ENCODE measurements at places on chromosomes 16 and 17. TPM values are rescaled to one million over a fixed set of nuclear protein-coding genes. Genes with fewer than 3 reads are reported as not detected.

Gene NOG
- total RNA-seq, result 2.3 TPM

Gene OTOP3
- total RNA-seq, result not detected

Gene ZNF423
- 28.4 TPM for total RNA-seq

Gene CNTNAP4
- 0.41 TPM for total RNA-seq

Gene IL17C
- total RNA-seq, result not detected

Gene CDK3
- total RNA-seq, result 10.6 TPM
